Panc1 (cell line): ENCODE measurements at places on chromosomes 5 and 9. TPM values are rescaled to one million over a fixed set of nuclear protein-coding genes. Genes with fewer than 3 reads are reported as not detected.

Gene COL5A1
- 5.7 TPM for total RNA-seq

Gene ECSCR
- not detected for total RNA-seq

Gene UNC5A
- total RNA-seq = 0.13 TPM

Gene PROB1
- total RNA-seq = 2.3 TPM

Gene ARHGEF28
- 34.8 TPM for total RNA-seq

Gene C9orf50
- not detected for total RNA-seq

Gene WDR38
- total RNA-seq = not detected

Gene FAM53C
- total RNA-seq = 50.4 TPM

Gene GNAQ
- 34.5 TPM for total RNA-seq

Gene ADAMTS16
- 0.54 TPM for total RNA-seq
